ENCODE measurements at places on chromosomes 3 and 15.

- no peak for DNase-seq
Measured at GRCh38 chr3:111802163-111802625, 56.9 kb upstream of the PHLDB2 start.

GRCh38 chr15:74185710-74186348 is 12.3 kb downstream of the ISLR start:
- no peak for DNase-seq

DNA sequence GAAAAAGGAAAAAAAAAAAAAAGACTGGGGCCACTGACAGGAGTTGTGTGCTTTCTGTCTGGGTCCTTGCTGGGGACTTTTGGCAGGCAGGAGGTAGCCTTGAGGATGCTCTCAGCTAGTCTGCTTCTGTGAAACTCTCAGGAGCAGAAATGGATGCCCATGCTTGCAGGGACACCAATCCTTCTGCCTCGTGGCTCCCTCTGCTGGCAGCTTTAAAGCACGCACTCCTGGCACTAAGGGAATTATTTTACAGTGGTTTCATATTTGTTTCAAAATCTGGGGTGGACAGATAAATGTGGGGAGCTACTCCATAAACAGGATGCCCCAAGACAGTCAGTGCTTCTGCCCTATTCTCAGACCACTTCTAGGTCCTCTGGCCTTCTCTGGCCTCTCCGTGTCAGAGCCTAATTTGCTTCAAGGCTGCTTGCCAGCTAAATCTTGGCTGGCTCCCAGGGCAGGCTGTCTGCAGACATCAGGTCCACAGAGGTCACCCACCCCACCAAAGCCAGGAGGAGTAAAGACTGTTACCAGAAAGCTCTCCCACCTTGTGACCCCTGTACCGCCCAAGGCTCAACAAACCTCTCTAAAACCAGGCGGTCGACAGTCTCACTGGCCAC is 17.1 kb downstream of the TRAIP start:
- DNase-seq, result peak; percentile 82

GRCh38 chr3:139297588-139298311 is 46.1 kb upstream of the MRPS22 start:
- DNase-seq, result no peak

DNA sequence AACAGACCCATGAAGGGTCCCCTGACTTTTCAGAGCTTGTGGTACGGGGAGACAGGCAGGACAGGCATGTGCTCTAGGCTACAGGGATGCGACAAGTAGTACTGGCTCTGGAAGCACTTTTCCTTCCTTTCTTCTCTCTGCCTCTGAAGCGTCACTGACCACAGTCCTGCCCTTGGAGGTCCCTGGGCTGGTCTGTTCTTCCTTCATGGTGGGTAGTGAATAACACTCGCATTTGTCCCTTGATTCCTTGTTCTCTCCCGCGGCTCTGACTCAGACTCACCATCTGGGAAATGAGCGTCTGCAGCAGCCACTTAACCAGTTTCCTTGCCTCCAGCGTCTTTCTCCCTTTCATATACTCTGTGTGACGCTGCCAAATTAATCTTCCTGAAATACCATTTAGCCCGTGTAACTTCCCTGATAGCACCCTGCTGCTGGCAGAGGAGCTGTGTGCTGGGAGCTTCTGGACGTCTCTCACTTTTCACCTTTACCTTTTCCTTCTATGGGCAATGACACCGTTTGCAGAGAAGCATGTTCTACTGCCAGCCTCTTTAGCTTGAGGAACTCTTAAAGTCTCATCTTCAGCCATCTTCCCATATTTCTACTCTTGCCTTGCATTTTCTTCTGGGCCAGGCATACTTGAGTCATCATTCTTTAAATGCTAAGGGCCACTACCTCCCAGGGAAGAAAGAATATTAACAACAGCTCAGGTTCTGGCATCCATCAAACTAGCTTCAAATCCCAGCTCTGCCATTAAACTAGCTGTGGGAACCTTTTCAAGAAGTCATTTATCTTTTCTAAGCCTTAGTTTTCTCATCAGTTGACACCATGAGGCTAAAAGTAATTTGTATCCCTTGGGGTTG is 33.6 kb downstream of the TMEM45A start:
- no peak for DNase-seq
